Right renal cortex interstitium (tissue), 3 donors: ENCODE measurements at places on chromosomes 3 and 15. TPM values are rescaled to one million over a fixed set of nuclear protein-coding genes. Genes with fewer than 3 reads are reported as not detected.

DNA sequence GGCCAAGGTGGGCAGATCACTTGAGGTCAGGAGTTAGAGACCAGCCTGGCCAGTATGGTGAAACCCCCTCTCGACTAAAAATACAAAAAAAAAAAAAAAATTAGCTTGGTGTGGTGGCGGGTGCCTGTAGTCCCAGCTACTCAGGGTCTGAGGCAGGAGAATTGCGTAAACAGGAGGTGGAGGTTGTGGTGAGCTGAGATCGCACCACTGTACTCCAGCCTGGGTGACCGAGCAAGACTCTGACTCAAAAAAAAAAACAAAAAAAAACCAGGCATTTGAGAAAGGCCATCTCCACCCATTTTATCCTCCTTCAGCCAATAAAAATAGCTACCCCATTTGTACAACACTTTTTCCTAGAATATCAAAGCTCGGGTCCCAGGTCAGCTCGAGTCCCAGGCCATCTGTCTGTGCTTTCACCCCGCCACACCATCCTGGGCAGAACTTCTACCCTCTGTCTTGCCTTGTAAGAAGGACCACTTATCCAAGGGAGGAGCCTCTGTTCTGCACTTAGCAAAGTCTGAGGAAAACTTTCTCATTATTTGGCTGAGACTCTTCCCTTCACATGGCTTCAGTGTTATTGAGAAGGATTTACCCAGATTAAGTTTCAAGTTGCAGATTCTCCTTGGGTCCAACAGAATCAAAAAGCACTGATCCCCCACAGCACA lies 99.1 kb downstream of the MESD start:
- no peak for DNase-seq

DNA sequence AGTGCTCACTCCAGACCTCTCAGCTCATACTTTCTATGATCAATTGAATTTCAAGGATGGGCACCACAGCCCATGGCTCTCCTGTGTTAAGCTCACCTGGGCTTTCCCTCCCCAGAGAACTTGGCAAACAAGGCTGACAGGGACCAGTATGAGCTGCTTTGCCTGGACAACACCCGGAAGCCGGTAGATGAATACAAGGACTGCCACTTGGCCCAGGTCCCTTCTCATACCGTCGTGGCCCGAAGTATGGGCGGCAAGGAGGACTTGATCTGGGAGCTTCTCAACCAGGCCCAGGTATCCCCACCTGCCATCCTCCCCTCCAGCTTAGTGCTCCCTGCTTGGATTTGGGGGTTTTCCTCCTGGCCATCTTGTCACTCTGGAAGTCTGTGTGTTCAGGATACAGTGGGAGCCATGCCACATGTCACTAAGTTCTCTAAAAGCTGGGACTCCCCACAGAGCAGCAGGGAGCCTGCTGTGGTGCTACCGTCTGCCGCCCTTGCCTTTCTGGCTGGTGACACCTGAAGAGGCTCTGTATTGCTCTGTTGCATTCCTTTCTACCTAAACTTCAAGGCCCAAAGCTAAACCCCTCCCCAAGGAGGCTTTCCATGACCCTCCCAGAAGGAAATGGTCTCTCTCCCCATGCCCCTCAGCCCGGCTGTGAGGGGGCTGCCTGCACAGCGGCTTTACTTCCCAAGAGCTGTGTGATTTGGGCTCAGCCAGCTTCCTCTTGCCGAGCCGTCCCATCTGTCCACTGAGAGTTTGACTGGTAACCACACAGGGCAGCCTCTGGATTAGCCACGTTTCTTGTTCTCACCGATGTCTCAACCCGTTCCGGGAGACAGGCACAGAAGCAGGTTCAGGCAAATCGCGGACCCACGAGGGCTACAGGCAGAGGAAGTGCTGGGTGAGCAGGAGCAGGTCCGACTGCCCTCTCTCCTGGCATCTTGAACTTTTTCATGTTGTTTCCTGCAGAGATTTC lies 10.8 kb downstream of the TF start:
- no peak for DNase-seq

DNA sequence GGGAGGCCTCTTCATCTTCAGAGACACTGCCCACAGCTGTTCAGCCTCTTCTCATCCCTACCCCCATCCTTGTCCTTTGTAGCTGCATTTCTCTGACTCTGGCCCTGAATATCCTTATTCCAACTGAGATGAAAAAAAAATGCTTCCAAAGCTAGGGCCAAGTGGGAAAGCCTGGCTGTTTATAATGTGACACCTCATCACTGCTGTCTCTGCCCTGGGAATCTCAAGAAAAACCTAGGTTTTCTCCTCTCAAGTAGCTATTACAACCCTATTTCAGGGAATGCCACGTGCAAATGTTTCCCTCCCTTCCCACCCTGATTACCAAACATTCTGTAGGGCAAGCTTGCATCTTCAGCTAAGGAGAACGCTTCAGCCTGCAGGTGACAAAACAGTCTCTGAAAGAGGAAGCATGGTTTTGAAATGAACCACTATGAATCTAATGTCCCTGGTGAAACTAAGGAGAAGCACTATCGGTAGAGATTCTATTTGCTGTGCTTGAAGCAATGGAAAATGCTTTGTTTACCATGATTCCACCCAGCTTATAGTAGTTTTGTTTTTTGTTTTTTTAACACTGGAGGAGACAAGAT lies 65.4 kb downstream of the USF3 start:
- no peak for DNase-seq

GRCh38 chr3:18264853-18265252 lies 160.3 kb downstream of the SATB1 start:
- no peak for DNase-seq

DNA sequence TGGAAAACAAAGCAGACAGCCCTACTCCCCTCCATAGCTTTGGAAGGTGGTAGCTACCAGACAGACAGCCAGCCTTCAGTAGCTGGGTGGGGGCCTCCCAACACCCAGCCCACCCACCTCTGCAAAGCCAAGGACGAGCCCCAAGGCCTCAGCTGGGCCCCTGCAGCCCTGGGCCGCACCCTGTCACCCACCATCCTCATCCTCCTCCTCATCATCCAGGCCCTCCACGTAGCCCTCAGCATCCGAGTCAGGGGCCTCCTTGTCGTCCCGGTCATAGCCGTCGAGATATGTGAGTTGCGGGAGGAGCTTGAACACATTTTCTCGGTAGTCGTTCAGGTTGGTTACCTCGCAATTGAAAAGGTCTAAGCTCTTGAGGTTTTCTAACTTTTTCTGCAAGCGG lies 36.5 kb downstream of the ANP32A start:
- DNase-seq = no peak

GRCh38 chr3:64318668-64319271 lies 93.5 kb upstream of the PRICKLE2 start:
- no peak for DNase-seq

DNA sequence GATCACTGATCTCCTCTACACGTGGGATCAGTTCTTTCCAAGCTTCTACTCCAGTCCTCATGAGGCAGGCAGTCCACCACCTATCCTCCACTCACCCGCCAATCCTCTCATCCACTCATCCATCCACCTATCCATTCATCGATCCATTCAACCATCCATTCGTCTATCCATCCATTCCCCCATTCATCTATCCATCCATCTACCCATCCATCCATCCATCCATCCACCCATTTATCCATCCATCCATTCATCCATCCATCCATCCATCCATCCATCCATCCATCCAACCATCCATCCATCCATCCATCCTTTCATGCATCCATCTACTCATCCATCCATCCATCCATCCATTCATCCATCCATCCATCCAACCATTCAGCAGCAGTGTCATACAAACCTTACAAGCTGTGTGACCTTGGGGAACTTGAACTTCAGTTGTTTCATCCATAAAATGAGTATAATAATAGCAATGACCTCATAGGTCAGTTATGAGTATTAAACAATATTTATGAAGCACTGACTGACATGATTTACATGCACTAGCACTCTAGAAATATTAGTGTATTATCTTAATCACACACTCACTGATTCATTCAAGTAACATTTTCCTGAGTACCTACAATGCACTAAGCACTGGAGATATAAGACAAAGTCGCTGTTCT lies 55.0 kb downstream of the TLE3 start:
- no peak for DNase-seq

DNA sequence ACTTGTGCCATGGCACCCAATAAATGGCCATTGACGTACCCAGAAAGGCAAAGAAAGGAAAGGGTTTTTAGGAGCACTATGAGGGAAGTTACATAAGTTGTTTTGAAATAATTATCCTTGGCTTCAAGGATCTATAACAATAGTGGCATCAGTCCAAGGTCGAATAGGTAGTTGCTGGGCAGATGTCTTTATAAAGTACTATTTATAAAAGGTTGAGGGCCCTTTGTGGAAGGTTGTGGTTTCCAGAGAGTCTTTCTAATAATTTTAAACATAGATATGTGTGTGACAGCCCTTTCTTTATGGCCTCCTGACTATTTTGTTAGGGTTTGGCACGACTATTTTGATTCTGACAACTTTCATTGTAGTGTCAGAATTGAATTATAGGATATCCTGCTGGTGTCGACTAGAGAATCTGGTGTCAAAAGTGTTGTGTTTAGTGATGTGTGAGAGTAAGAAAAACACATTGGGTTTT lies 260.5 kb downstream of the PYDC2 start:
- DNase-seq = no peak

- no peak for DNase-seq
Measured at GRCh38 chr3:71072986-71073385, 510.5 kb downstream of the FOXP1 start.

GRCh38 chr15:96346409-96346970 lies 16.0 kb downstream of the NR2F2 start:
- no peak for DNase-seq

DNA sequence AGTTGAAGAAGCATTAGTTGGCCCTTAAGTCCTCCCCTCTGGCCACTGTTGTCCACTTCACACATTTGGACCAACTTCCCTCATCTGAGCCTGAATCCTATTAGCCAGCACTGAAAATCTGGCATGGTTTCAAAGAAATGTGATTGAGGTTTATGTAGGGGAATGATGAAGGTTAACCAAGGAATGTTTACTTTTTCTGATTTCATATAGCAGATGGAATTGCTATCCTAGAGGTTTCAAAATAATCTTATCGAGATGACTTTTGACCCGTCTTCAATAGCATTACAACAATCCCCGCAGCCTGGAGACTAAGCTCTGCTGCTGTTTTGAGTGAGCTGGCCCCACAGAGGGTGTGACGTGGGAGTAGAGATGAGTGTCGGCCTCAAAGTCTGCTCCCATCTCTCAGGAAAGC lies 200.8 kb upstream of the IL12A start:
- no peak for DNase-seq

Gene ULK3
- 32.9 TPM for polyA plus RNA-seq

Gene SACM1L
- polyA plus RNA-seq = 61.4 TPM

Gene EIF2B5
- polyA plus RNA-seq = 49.5 TPM

Gene NEIL1
- polyA plus RNA-seq = 12.4 TPM

Gene CCDC39
- polyA plus RNA-seq = 5.4 TPM

Gene GOLGA6L22
- not detected for polyA plus RNA-seq
